ACHN (cell line): ENCODE measurements at places on chromosomes 5 and 9.

GRCh38 chr9:108117795-108118194 lies 628.2 kb upstream of the KLF4 start:
- no peak for DNase-seq

- DNase-seq = no peak
Observed at GRCh38 chr5:2039180-2039531, 156.4 kb upstream of the IRX4 start.

GRCh38 chr5:152264645-152265254 lies 140.3 kb downstream of the NMUR2 start:
- no peak for DNase-seq

DNA sequence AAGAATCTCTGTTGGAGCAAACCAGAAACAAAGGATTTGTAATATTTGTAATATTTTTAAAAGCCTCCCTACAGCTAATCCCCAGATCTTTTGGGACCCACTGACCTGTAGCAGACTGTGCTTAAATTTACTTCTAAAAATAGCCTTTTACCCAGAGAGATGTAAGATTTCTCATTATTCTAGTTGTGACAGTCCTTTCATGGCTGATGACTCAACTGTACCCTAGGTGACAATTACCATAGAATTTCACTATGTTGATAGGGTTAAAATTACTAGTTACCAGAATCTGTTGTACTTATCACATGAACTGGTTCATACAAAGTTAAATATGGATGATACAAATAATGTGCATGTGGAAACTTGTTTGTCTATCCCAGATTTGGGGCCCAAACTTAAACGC lies 543.9 kb upstream of the SEMA6A start:
- no peak for DNase-seq

GRCh38 chr5:158431369-158432029 lies 572.6 kb upstream of the CLINT1 start:
- DNase-seq = no peak

- no peak for DNase-seq
Observed at GRCh38 chr9:14139287-14139686, 174.7 kb downstream of the NFIB start.

DNA sequence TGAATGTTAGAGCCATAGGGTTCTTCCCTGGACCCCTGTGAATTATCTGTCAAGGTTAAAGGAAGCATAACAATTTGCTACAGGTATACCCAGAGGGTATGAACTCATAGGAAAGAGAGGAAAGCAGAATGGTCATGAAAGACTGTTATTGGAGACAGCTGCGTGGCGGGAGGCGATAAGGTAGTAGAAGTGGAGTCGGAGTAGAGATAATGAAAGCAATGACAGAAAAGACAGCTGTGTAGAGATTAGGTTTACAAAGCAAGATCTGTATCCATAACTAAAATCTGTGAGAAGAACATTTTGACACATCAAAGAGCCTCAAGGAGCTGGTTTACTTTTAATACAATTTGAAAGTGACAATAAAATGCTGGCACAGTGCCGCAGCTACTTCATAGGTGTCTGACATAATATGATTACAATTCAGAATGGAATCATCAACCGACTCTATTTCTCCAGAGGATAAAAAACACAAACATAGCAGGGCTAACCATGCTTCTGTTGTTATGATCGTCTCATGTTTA lies 603.9 kb downstream of the CDH12 start:
- DNase-seq = no peak

GRCh38 chr9:108184941-108185340 lies 670.8 kb downstream of the ACTL7B start:
- no peak for DNase-seq

GRCh38 chr5:31317665-31318064 lies 124.2 kb downstream of the CDH6 start:
- no peak for DNase-seq

- no peak for DNase-seq
Observed at GRCh38 chr5:33781286-33781685, 110.5 kb downstream of the ADAMTS12 start.

DNA sequence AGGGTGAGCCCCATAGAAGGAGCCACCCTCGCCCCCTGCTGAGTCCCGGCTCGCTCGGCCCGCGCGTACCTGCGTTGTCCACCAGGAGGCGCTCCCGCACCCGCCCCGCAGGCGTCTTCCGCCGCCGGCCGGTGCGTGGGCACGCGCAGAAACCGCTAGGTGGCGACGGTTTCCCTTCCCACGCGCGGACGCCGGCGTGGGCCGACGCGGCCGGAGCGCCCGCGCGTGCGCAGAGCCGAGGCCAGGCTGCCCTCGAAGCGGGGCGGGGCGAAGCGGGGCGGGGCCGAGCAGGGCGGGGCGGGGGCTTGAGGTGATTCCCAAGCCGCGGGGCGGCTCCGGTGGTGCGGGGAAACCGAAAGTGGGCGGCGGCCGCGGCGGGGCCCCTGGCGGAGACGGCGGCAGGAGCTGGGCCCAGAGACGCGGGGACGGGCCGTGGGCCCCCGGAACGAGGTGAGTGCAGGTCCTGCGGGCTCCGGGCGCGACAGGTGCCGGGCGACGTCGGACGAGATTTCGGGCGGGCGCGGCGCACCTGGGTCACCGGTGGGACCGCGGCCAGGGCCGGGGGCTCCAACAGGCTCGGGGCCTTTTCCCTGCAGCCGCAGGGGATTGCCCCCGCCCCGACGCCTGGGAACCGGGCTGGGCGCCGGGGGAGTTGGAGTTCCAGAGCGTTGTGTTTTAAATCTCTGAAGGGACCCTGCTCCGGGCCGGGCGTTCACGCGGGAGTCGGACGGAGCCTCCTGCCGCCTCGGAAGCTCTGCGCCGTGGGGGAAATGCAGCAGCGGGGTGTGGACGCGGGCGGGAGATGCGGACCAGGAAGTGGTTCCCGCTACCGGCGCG lies at the start of gene TDRD7:
Gene TDRD7, plus strand, starts transcription at position 308 of the 837 bp plus-strand sequence. CDS start 16,370 bp downstream, outside the sequence.
- DNase-seq = peak; percentile 81

DNA sequence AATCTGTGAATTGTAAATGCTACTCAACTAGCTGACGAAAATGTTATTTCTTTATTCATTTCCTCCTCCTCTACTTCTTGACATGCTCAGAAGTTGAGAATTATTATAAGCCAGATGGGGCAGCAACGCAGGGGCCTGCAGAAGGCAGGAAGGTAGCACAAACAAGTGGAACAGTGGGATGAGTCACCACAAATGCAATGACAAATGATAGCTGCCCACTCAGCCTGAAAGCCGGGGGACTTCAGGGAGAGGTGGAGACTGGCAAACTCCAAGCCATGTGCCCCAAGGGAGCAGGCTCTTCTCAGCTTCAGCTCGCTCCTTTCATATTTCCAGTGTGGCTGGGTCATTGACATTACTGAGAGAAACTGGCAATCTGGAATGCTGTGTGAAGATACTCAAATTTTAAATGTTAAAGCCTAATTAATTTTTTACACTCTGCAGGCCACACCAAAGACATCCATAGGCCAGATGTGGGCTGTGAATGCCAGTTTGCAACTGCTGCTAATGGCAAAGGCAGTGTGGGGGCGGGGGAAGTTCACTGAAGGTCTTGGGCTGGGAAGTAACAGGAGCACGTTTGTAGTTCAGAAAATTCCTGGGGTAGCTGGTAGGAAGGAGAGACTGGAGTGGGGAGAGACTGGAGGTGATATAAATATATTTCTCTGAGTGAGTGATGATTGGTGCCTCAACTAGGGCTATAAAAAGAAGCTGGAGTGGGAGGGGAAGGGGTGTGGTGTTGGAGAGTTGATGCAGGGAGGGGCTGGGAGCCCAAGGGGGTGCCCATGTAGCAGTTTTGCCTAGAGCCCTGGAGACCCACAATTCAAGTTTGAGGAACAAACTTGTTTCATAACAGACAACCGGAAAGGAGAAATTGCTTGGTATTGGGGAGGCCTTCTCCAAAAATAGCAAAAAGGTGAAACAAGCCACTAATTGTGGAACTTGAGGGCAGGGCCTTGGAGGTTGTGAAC lies 20.8 kb upstream of the ADRB2 start:
- DNase-seq = peak; percentile 63
